Nucleus accumbens (tissue), 56 donors: ENCODE measurements at places on chromosomes 3 and 15.

- no peak for DNase-seq
Observed at GRCh38 chr3:127568586-127568985, 21.9 kb downstream of the TPRA1 start.

DNA sequence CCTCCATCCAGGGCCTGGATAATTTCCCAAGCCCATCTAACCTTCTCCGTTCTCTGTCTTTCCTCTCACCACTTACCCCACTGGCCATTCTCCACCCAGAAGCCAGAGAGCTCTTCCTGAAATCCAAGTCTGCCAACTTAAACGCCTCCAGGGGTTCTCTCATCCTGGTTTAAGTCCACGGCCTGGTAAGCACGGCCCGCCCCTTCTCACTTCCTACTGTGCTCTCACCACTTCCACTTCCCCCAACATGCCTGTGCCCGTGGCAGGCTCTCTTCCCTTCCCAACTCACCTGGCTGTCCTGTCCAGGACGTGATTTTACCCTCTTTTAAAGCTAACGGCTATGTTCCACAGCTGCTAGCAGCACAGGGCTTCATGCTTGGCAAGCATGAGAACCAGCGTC, 1.7 kb upstream of the CX3CR1 start:
- no peak for DNase-seq

- no peak for DNase-seq
Observed at GRCh38 chr15:62726461-62726860, 316.1 kb upstream of the TPM1 start.

DNA sequence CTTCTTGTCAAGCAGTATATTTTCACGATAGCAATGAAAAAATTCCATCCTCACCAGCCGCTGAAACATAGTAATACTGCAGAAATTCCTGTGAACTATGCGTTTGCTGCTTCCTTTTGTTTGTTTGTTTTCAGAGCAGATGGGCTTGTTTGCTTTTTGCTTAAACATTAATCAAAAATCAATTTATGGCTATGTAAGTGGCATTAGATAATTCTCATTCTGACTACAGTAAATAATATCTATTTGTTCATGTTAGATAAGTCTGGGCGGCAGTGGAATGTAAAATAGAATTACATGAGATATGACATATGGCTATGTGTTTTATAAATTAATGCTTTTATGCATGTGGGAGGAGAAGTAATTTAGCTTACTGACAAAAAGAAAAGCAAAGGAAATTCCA, 163.7 kb downstream of the PGPEP1L start:
- no peak for DNase-seq

- DNase-seq: no peak
Observed at GRCh38 chr3:61090389-61091169, 160.7 kb downstream of the FHIT start.

GRCh38 chr15:63943829-63944680, 102.2 kb downstream of the DAPK2 start:
- no peak for DNase-seq

DNA sequence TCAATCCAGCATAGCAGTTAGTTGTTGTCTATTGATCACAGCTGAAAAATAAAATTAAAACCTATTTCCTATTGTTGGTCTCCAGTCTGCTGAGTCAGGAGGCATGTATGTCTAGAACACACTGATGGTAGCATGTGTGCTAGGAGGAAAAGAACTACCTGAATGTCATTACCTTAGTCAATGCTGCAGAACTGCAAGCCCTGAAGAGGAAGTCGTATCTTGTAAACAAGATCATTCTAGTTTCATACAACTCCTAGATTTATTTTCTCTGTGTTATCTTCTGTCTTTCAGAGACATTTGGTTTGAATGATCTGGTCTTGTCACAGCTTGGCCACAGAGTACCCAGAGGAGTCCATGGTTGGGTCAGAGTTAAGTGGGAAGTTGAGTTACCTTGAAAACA, 110.0 kb upstream of the MRPL3 start:
- no peak for DNase-seq

- DNase-seq: no peak
Observed at GRCh38 chr3:15667484-15667883, 65.9 kb downstream of the BTD start.

DNA sequence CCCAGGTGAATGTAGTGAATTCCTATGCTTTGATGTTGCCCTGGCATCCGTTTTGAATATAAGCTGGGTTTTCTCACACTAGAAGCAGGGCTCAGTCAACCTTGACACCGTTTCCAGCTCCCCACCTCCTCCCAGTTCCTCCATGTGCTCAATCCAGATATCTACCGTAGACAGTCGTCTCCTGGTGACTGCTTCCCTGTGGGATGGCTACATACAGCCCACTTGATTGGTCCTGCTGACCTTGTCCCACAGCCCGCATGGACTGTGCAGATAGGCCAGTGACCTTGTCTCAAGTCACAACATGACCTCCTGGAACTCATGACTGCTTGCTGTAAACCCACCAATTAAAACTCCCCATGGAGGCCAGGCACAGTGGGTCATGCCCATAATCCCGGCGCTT, 8.1 kb downstream of the SEMA7A start:
- DNase-seq: no peak

- DNase-seq: no peak
Observed at GRCh38 chr15:55869660-55870059, 123.8 kb downstream of the NEDD4 start.

DNA sequence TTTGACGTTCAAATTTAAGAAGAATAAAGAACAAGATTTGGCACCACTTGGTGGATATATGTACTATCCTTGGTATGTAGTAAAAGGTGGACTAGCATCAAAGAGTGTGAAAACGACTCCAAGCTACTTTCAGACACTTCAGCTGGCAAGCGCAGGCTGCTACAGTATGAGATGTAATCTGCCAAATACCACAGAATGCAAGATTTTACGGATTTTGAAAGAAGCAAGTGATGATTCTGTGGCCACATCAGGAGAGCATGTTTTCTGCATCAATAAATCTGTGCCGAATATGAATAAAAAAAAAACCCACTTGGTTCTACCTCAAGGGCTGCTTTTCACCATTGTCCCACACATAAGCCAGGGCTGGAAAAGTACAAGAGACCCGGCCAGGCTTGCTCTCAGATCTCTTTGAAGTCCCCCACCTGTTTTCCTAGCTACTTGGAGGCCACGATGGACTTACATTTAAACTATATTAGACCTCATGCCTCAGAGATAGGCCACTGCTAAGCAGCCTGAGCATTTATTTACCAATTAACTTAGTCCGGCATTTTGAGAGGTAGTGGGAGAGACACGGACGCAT, 37.4 kb downstream of the MYO1E start:
- no peak for DNase-seq

- DNase-seq: no peak
Observed at GRCh38 chr15:67907184-67907723, 67.4 kb upstream of the RNU6-1 start.

DNA sequence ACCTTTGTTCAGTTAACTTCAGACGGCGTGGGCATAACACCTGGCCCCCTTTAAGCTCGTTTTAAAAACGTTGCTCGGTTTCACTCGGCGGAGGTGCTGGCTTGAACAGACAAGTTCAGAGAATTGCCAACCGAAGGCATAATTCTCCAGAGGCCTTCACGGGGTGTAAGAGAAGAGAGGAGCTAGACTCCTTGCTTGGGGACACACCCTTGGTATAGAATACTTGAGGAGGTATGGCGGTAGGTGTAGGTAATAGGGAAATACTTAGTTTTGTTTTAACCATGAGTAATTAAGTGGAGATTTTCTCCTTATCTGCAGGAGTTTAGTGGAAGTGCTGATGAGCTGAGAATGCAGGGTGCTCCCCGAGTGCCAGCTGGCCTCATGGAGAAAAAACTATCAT, 921 bp downstream of the FBXL2 start:
- DNase-seq: no peak

DNA sequence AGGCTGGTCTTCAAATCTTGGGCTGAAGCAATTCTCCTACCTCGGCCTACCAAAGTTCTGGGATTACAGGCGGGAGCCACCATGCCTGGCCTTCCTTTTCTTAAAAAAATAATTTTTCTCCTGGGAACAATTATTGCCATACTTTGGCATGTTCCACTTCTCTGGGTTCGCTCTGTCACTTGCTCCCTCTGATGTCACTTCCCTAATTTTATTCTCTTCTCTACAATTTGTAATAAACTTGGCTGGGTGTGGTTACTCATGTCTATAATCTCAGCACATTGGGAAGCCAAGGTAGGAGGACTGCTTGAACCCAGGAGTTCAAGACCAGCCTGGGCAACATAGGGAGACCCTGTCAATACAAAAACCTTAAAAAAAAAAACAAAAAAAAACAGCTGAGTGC, 6.1 kb upstream of the IMPDH2 start:
- DNase-seq: no peak

- no peak for DNase-seq
Observed at GRCh38 chr3:129238945-129239705, 10.3 kb upstream of the COPG1 start.

GRCh38 chr3:39110041-39110639, 2.7 kb downstream of the TTC21A start:
- no peak for DNase-seq

DNA sequence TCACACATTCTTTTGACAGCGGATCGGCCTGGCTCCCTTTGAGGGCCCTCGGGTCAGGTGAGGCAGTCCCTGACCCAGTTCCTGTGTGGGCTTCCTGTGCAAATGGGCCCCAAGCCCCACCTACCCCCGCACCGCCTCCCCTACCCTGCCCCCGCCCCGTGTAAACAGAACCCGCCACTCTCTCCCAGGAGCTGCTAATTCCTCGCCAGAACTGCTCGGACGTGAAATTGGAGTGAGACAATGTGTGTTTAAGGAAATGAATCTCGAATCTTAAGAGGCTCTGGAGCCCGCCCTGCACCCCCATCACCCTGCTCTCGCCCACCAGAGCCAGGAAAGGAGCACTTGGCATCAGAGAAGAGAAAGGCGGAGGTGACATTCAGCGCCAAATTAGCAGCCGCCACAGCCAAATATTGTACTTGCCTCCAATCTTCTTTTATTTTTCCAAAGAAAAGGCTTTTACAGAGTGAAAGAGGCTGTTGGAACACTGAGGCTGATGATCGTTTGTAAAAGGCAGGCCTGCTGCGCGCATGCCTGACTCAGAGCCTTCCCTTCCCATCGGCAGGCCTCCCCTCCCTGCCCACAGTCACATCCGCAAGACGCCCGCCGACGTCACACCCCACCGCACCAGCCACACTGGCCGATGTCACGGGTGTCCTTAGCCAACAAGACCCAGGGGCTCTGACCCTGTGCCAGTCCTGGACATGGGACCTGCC, 53.1 kb downstream of the CACNA2D2 start:
- peak; percentile 45 for DNase-seq

DNA sequence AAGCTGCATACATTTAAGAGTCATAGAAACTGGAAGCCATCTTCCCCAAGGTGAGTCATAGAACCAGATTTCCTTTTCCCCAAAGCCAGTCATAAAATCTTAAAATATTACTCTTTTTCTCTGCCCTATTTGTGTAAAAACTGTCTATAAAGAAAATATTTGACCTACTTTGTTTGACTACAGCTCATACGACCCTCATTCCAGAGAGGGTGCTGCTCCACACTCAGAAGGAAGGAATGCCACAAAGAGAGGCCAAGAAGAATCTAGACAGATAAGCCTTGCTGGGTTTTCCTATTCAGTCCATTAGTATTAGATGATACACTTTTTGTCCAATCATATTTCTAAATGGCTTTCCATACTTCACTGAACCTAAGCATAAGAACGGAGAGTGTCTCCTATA, 671.6 kb upstream of the SGO1 start:
- DNase-seq: no peak

- peak; percentile 27 for DNase-seq
Observed at GRCh38 chr3:71130471-71131374, 452.8 kb downstream of the FOXP1 start.

DNA sequence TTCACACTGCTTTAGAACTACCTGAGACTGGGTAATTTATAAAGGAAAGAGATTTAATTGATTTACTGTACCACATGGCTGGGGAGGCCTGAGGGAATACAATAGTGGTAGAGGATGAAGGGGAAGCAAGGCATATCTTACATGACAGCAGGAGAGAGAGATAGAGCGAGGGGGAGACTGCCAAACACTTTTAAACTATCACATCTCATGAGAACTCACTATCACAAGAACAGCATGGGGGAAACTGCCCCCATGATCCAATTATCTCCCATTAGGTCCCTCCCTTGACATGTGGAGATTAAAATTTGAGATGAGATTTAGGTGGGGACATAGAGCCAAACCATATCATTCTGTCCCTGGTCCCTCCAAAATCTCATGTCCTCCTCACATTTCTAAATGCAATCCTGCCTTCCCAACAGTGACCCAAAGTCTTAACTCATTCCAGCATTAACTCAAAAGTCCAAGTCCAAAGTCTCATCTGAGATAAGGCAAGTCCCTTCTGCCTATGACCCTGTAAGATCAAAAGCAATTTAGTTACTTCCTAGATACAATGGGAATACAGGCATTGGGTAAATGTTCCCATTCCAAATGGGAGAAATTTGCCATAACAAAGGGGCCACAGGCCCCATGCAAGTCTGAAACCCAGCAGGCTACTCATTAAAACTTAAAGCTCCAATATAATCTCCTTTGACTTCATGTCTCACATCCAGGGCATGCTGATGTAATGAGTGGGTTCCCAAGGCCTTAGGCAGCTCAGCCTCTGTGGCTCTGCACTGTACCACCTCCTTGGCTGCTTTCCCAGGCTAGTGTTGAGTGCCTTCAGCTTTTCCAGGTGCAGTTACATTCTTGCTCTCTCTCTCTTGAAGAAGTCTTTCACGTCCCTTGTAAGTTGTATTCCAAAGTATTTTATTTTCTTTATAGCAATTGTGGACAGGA, 481.7 kb upstream of the TGFBR2 start:
- no peak for DNase-seq

- peak; percentile 47 for DNase-seq
Observed at GRCh38 chr3:149812165-149812605, 830 bp upstream of the RNF13 start.

DNA sequence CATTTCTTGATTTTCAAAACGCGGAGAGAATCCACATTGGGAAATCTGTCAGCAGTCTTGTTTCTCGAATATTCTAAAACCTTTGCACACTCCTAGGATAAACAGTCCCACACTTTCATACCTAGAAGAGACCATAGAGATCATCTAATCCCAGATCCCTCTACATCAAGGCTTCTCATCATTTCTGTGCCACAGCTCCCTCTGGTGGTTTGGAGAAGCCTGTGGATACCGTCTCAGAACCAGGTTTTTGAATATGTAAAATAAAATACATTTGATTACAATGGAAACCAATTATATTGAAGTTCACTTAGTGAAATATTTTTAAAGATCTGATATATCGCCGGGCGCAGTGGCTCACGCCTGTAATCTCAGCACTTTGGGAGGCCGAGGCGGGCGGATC, 211.9 kb upstream of the GOLGA6L4 start:
- DNase-seq: no peak

- DNase-seq: no peak
Observed at GRCh38 chr3:4270720-4271119, 32.4 kb upstream of the SETMAR start.

DNA sequence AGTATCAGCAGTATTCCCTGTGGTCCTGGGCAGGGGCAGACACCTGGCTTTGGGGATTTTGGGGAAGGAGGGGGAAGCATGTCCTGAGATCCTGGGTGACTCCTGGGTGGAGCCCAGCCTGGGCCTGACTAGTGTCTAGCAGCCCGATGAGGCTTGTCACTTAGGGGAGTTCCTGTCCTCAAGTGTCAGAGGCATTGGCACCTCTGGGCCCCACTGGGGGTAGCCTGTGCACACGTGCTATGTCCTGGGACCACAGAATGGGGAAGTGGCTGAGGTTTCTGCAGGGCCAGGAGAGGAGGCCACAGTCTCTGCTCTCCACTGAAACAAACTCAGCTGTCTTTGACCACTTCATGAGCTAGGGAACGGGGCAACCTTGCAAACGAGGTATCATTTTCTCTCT, 31.5 kb upstream of the ADCY5 start:
- no peak for DNase-seq

- DNase-seq: no peak
Observed at GRCh38 chr3:114418724-114419543, 125.1 kb downstream of the TIGIT start.
